ENCODE measurements at places on chromosomes 7 and 10.

GRCh38 chr10:119103241-119103902 is 541 bp upstream of the DENND10 start:
- no peak for DNase-seq

DNA sequence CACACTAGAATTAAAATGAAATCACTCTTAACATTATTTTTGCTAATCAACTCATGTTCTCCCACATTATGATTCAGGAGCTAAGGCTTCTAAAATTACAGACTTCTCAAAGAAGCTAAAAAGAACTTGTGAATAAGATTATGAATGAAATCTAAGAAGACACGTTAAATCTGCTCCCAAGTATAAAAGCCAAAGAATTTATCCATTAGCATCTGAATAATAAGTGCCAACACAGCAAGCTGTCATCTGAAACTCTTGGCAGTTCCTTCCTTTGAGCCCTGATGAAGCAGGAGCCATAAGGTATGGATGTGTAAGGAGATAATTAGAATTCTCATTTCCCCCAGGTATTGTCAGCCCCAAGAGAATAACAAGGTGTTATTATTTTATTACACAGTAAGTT is 50.3 kb downstream of the TPK1 start:
- DNase-seq = no peak

GRCh38 chr10:30671026-30671616 is 41.6 kb upstream of the LYZL2 start:
- peak; percentile 50 for DNase-seq

GRCh38 chr10:72254813-72255568 is 18.7 kb upstream of the DDIT4 start:
- DNase-seq = peak; percentile 27

GRCh38 chr7:107779647-107780099 is 23.4 kb downstream of the SLC26A3 start:
- no peak for DNase-seq

- DNase-seq = no peak
Measured at GRCh38 chr7:132234711-132235110, 341.6 kb downstream of the PLXNA4 start.

DNA sequence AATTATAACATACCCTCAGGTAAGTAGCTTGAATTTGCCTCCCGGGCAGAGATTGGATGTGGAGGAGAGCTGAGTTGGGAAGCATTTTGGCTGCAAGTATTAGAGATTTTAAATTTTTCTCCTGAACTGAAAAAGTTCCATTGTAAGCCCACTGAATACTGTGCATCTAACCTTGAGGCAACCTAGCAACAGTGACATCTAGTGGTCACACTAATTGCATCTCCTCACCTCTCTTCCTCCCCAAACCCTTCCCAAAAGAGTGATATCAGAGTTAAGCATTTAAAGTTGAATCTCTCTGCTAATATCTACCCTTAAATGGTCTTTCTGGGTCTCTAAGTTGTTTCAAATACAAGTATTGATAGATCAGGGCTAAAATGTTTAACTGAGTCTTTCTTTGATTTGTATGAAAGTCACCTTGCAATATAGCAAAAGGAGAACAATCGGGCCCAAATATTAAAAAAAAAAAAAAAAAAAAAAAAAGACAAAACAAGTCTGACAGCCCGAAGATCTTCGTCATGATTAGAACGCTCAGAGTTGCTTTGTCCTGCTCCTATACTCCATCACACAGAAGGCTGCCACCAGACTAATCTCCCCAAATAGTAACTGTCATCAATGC is 40.4 kb upstream of the DLX5 start:
- DNase-seq = peak; percentile 79

- DNase-seq = no peak
Measured at GRCh38 chr10:123573236-123574108, 92.7 kb upstream of the GPR26 start.

DNA sequence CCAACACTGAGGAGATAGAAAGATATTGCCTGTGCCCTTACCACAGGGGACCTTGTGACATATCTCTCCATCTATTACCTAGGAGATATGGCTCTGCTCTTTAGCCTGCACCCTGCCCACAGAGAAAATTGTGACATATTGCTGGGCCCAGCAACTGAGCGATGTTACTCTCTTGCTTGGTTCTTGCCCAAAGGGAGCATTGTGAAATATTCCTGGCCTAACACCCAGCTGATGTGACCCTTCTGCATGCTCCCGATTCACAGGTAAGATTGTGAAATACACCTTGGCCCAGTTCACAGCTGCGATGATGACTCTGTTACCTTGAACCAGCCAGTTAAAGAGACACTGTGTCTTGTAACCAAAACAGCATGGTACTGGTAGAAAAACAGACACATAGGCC is 37.2 kb upstream of the ZNF107 start:
- DNase-seq = no peak

GRCh38 chr7:53947732-53948131 is 594.4 kb upstream of the VSTM2A start:
- DNase-seq = no peak

DNA sequence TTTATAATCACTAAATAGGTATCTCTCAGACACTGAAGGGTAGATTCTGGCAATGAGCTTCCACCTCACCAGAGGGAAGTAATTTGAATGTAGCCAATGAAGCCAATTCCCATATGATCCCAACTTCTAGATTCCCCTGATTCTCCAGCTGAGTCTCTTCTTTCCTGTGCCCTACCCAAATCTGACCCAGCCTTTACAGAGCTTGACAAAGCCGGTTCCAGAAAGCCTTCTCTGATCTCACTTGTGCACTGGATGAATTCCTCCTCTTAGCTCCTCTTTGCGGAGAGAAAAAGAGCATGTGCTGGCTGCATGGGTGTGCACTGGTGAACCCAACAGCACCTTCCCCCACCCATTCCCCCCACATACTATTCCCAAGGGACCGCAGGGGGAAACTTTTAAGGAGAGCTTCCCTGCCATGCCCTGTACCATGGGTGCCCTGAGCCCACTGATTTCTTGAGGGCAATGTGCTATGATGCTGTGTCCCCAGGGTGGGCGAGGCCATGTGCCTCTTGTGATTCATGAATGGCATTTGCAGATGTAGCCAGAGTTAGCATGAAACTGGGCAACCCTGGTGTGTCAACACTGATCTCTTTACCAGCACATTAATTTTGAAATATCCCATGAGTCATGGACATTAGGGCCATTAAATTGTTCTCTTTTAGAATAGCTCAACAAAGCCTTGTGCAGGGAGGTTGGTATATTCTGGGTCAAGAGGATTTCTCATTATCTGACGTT is 50.4 kb upstream of the PLEKHA1 start:
- DNase-seq = no peak

- no peak for DNase-seq
Measured at GRCh38 chr10:48602401-48603135, 2.3 kb downstream of the ARHGAP22 start.

DNA sequence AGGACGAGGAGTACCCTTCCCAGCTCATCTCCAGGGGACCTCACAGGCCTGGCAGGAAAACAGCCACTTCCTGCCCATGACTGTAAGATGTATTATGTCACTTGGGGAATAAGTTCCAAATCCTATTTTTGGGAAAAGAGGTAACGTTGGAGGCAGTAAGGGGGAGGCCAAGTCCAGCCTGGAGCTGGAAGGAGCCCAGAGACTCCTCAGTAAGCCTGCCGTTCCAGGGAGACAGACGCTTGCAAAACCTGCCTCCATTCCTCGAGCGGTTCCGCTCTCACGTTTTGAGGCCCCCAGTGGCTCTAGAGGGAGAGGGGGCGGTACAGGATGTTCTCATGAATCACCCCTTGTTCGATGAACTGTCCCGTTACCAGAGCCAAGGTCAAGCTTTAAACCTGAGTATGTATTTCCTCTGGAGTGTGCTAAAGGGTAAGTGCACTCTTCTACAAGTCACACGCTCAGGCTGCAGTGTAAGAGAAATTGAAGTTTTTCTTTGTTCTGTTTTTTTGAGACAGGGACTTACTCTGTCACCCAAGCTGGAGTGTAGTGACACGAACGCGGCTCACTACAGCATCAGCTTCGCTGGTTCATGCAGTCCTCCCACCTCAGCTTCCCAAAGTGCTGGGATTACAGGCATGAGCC is 45.5 kb upstream of the CYTH3 start:
- DNase-seq = no peak

- no peak for DNase-seq
Measured at GRCh38 chr7:108235451-108236061, 105.4 kb upstream of the LAMB4 start.

DNA sequence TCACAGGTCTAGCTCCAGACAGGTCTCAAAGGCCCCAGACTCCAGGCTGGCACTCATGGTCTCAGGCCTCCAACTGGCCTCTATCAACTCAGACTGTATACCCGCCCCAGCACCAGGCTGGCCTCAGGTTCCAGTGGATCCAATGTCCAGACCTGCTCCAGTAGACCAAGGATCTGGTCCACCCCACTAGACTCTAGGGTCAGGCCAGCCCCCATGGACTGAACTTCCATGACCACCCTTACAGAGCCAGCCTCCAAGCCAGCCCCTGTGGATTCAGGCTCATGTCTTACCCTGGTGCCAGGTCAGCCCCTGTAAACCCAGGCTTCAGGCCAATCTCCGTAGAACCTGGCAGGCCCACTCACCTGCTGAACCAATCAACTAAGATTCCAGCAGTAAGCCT is 16.8 kb upstream of the GNAT3 start:
- DNase-seq = no peak

- peak; percentile 61 for DNase-seq
Measured at GRCh38 chr10:107814865-107815487, 650.5 kb upstream of the SORCS1 start.

GRCh38 chr10:21614000-21614399 is 80.0 kb downstream of the MLLT10 start:
- DNase-seq = no peak

- DNase-seq = no peak
Measured at GRCh38 chr7:3103614-3104398, 60.1 kb upstream of the CARD11 start.

GRCh38 chr10:36170943-36171501 is 528.9 kb upstream of the FZD8 start:
- DNase-seq = no peak

- DNase-seq = no peak
Measured at GRCh38 chr10:98367604-98368451, 47.2 kb downstream of the PYROXD2 start.

DNA sequence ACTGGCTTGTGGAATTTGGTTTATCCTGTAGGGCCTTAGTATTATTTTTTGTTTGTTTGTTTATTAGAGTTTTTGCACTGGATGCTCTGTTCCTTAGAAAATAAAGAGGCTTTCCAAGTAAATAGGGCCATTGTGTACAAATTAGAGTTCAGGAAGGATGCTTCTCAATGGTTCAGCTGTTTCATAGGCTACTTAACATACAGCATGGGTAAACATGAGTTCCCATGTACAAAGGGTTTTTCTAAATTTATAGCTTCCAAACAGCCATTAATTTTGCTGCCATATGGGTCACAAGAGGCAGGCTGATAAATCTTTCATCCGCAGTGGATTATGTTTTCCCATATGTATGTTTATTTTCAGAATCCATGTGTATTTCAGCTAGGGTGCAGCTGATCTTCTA is 121.6 kb upstream of the WDR11 start:
- DNase-seq = peak; percentile 8

- DNase-seq = peak; percentile 59
Measured at GRCh38 chr10:21523557-21524008, 1.9 kb downstream of the SKIDA1 start.

GRCh38 chr7:116526897-116527296 is 2.1 kb downstream of the CAV1 start:
- DNase-seq = no peak

DNA sequence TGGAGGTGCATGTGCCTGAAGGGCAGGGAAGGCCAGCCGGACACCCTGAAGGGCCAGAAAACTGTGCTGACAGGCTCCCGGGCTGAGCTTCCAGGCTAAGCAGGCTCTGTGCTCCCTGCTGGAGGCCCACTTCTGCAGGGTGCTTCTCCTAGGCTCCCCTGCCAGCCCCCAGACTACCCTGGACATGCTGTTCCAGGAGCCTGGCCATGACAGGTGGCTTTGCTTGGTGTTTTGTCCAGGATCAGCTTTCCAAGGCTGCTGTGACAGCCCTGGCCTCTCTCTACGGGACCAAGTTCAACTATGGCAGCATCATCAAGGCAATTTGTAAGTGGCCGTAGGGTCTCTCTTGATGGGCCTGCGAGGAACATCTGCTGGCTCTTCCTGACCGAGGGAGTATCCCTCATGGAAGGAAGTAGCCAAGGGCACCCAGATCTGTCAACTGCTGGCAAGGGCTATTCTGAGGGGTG is 5.3 kb downstream of the CPA1 start:
- no peak for DNase-seq

DNA sequence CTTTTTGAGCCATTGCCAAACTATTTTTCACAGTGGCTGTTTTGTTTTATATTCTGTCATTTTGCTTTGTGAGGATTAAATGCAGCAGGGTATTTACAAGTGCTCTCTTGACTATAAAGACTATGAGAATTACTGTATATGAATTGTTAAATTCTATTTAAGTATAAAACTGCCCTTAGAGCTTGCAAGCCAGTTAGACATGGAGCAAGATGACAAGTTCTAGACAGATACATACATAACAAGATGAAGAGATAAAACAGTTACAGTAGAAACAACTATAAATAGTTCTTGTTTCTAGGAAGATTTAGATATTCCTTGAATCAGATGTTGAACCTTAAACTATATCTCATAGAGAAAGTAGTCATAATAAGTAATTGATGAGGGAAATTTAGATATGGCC is 60.6 kb downstream of the DNAH11 start:
- no peak for DNase-seq

DNA sequence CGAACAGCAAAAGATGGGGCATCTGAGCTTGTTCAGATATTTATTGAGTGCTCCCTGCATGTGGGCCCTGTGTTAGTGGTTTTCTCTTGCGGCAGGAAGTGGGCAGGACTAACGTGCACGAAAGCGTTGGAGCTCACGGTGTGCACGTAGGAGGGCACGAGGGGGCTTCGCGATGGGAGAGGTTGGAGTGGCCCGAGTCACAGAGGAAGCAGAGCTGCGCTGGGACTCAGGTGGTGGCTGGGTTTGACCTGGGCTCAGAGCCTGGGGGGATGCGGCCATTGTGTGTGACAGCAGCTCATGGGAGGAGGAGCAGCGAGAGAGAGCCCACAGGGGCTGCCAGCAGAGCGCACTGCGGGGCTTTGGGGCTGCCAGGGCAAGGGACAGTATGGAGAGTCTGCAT is 7.7 kb downstream of the ZSCAN25 start:
- DNase-seq = no peak

- DNase-seq = peak; percentile 59
Measured at GRCh38 chr10:34854147-34854601, 39.1 kb upstream of the PARD3 start.

- no peak for DNase-seq
Measured at GRCh38 chr7:139086454-139086853, 23.1 kb downstream of the ZC3HAV1 start.

DNA sequence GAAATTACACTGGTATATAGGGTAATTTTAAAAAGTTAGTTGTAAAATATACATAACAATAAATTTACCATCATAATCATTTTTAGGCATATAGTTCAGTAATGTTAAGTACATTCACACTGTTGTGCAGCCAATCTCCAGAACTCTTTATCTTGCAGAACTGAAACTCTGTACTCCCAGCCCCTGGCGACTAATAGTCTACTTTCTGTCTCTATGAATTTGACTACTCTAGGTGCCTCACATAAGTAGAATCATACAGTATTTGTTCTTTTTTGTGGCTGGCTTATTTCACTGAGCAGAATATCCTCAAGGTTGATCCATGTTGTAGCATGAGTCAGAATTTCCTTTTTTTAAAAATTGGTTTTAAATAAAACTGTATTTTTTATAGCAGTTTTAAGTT is 41.4 kb downstream of the NRF1 start:
- DNase-seq = no peak

Data from NCI-H1694 (cell line).